ENCODE measurements at places on chromosomes 1 and 21.

DNA sequence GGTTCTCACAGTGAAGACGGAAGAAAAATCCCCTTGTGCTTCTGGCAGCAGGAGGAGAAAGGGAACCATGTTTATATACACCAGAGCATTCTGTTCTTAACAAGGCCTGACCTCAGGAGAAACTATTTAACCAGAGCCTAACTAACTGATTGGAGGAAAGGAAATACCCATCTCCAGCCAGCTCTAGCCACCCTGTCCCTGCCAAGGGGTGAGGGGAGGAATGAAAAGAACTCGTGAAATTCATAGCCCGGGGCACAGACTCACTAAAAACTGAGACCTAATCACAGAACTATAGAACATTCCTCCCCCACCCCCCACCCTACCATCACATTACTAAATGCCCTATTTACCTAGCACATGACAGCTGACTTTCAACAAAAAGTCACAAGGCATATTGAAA is 65.0 kb downstream of the KCNH1 start:
- DNase-seq: no peak

DNA sequence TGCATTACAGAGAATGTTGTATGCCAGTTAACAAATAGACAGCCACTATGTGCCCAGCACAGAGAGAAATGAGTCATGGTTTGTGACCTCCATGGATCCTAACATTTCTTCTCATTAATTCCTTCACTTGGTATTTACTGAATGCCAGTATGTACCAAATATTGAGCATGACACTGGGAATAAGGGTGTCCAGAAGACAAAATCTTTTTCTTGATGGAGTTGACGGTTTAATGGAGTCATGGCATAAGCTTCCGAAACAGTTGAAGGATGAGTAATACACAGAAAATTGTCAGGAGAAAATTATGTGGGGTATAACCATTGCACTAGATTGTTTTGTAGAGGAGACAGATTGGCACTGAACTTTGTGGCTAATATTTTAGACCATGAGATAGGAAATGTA is 36.9 kb downstream of the PTGFR start:
- DNase-seq: no peak

DNA sequence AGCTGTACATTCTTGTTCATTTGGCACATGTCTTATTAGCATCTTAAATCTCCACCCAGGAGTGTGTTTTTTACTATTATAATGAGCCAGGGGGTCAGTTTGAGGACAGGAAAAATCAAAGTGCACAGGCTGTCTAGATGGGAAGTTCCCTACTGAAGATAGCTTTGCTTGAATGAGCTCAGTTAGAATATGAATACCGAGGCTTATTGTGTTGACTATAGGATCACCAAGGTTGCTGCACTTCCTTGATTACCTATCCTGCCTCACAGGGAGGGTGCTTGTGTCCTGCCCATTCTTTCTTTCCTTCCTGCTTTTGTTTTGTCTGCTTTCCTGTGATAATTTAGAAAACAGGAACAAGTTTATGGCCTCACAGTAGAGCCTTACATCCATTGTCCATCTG is 16.3 kb downstream of the PHGDH start:
- DNase-seq: no peak

- DNase-seq: no peak
Observed at GRCh38 chr1:3836421-3836820, 20.6 kb downstream of the CEP104 start.

GRCh38 chr1:47693115-47693514 is 255.3 kb downstream of the FOXD2 start:
- DNase-seq: no peak

GRCh38 chr1:226656601-226657277 is 82.3 kb downstream of the ITPKB start:
- no peak for DNase-seq
